ENCODE measurements at places on chromosomes 6 and 20. TPM values are rescaled to one million over a fixed set of nuclear protein-coding genes. Genes with fewer than 3 reads are reported as not detected.

SLC17A4 gene
- total RNA-seq, result not detected

GRCh38 chr20:62587757-62588402, 54.4 kb upstream of the SLCO4A1 start:
- DNase-seq, result no peak

DNA sequence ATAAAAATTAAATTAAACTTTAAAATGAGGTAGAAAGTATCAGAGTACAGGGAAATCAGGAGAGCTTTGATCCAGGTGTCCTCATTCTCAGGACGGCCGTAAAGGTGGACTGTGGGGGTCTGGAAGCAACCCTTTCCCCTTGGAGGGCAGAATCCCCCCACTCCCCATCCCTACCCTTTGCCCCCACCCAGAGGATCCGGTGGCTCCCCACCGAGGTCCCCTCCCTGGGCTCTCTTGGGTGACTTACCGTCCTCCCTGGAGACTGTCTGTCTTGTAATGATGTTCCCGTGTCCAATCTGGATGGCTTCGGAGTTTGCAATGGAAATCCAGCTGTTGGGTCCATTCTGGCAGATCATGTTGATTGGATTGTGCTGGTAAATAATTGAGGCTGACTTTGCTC, 7.3 kb downstream of the ZBP1 start:
- no peak for DNase-seq

SMLR1 gene
- not detected for total RNA-seq

GRCh38 chr6:120211955-120212792, 862.6 kb upstream of the MAN1A1 start:
- DNase-seq, result no peak

GRCh38 chr6:32578962-32579361, 10.7 kb downstream of the HLA-DRB1 start:
- DNase-seq, result no peak

- no peak for DNase-seq
Observed at GRCh38 chr6:23547851-23548250, 578.2 kb upstream of the NRSN1 start.

DNA sequence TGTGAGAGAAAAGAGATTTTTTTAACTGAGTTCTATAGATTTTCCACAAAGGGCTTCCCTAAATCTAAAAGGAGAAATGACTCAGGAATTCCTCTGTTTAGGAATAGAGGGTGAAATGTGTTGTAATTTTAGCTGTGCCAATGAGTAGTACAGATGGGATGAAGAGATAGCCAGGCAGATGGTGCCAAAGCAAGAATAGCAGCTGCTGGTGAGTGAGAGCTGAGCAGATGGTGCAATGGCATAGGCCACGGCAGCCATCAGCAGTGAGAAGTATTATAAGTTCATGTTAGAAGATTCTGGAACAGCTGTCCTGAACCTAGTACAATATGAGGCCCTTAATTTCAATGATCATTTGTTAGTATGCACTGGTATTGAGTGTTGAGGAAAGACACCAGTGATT, 40.2 kb upstream of the CRISP1 start:
- no peak for DNase-seq

GRCh38 chr6:157326979-157327378, 3.7 kb upstream of the TMEM242 start:
- DNase-seq, result no peak

VSX1 gene
- not detected for total RNA-seq

DNA sequence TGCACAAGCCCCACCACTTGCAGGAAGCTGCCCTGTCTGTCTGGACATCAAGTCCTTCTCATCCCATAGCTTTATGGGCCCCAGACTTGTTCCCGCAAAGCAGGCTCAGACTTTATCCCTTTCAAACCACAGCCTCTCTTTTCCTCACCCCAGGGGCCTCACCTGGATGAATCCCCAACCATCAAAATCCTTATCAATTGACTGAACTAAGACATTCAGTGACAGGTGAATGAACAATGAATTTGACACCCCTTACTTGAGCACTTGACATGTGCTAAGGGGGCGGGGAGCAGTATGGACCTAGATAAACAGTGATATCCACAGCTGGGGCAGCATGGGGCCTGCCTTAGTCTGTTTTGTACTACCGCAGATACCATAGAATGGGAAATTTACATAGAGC, 5.0 kb downstream of the RAB44 start:
- DNase-seq, result peak; percentile 64

GRCh38 chr6:84055647-84056046, 22.1 kb downstream of the MRAP2 start:
- DNase-seq, result no peak

TNFAIP3 gene
- total RNA-seq, result 25.1 TPM

DNA sequence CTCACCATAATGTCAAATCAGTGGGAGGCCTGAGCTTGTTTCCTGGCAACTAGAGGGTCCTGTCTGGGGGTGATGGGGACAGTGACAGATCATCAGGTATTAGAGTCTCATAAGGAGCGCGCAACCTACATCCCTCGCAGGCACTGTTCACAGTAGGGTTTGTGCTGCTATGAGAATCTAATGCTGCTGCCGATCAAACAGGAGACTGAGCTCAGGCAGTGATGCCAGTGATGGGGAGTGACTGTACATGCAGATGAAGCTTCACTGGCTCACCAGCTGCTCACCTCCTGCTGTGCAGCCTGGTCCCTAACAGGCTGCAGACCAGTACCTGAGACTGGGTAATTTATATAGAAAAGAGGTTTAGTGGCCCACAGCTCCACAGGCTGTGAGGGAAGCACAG, 147.3 kb downstream of the TTLL2 start:
- peak; percentile 10 for DNase-seq

GRCh38 chr6:136337121-136337520, 47.5 kb upstream of the BCLAF1 start:
- no peak for DNase-seq

GRCh38 chr6:151276112-151276740, 36.5 kb downstream of the AKAP12 start:
- DNase-seq, result peak; percentile 20

GRCh38 chr20:23349338-23350195, 1.0 kb upstream of the NXT1 start:
- DNase-seq, result peak; percentile 84

SNX9 gene
- 37.4 TPM for total RNA-seq

EGFL8 gene
- total RNA-seq, result 12.5 TPM

GRCh38 chr20:61555566-61555965, 303.5 kb downstream of the CDH4 start:
- no peak for DNase-seq

FRK gene
- 2.2 TPM for total RNA-seq

DNA sequence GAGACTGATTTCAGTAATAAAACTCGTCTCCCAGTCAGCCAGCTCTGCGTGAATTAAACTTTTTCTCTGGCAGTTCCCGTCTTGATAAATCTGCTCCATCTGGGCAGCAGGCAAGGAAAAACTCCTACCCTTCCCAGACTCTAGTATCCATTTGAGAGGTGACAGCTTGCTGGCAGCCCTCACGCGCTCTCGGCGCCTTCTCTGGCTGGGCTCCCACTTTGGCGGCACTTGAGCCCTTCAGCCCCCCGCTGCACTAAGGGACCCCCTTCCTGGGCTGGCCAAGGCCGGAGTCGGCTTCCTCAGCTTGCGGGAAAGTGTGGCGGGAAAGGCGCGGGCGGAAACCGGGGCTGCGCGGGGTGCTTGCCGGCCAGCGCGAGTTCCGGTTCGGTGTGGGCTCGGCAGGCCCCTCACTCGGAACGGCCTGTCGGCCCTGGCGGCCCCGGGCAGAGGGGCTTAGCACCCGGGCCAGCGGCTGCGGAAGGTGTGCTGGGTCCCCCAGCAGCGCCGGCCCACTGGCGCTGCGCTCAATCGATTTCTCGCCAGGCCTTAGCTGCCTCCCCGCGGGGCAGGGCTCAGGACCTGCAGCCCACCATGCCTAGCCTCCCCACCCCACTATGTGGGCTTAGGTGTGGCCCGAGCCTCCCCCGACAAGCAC, 21.8 kb upstream of the GMPR start:
- DNase-seq, result no peak

DNA sequence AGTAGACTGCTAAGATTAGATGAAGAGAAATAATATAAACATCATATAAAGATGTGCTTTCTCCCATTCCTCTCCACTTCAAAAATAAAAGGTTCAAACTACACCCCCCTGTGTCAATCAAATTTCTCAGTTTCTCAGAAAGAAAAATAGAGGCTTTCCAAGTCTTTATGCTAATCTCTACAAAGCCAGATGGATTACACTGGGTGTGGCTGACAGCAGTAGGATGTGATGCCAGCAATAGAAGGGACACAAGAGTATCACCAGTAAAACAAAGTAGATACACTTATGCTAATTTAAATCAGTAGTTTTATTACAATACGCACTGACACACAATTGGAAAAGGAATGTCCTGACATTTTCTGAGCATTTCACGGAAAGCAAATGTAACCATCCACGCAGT, 353.4 kb downstream of the RNGTT start:
- no peak for DNase-seq

DNA sequence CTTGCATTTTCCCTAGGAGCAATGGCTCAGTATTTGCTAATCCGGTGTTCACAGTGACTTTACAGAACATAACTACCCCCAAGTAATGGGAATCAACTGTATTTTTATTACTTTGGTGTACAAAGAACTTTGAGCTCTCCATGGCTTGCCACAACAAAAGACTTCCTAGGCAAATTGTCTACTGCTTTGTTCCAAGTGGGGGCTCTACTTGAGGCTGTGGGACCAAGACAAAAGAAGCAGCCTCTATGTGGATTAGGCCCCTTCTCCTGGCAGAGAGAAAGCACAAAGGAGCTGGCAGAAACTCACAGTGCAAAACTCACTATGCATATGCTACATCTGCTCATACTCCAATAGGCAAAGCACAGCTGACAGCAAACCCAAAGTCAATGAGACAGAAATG, 853 bp downstream of the WFDC8 start:
- DNase-seq, result no peak

DNA sequence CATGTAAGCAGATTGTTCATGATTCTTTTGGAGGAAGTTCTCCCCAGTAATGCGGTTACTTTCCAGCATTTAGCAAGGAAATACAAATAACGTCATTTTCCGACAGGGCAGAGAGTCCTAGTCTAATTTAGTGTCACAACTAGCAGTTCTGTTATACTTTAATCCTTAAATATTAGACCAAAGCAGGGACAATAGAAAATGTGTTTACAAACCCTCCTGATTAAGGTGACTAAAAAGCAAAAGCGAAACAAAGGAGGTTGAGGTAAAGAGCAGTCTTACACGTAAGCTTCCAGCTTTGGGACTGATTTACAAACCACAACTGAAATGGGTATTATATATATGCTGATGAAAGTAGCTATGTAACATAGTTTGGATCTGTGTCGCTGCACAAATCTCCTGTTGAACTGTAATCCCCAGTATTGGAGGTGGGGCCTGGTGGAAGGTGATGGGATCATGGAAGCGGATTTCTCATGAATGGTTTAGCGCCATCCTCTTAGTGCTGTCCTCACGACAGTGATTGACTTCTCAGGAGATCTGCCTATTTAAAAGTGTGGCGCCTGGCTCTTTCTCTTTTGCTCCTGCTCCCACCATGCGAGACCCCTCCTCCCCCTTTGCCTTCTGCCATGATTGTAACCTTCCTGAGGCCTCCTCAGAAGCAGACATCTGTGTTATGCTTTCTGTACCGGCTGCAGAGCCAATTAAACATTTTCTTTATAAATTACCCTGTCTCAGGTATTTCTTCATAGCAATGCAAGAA, 81.9 kb downstream of the PLCB1 start:
- no peak for DNase-seq

PHACTR1 gene
- 3.3 TPM for total RNA-seq
